Foreskin fibroblast (primary cell): ENCODE measurements at places on chromosomes 1 and 21.
A peak's percentile ranks its signal among the peaks of the same experiment; 100 is the strongest.

GRCh38 chr1:54110996-54111395 lies 41.8 kb downstream of the CDCP2 start:
- no peak for DNase-seq

GRCh38 chr1:246550402-246550801 lies 15.7 kb downstream of the TFB2M start:
- no peak for DNase-seq

DNA sequence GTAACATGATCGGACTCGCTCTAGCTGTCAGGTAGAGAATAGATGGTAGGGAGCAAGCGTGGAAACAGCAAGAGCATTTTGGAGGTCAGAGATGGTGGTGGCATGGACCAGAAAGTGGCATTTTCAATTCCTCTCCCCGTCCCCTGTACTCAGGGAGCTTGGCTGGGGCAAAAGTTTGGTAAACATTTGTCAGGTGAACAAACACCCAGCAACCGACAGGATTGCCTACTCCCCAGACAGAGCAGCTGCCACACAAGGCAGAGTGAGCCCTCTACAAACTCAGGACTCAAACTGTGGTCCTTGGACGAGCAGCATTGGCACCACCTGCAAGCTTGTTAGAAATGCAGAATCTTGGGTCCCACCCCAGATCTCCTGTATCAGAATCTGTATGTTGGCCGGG lies 14.3 kb downstream of the PTAFR start:
- no peak for DNase-seq

GRCh38 chr1:109996476-109996875 lies 11.9 kb downstream of the AHCYL1 start:
- DNase-seq = peak; percentile 57

GRCh38 chr1:223706077-223706973 lies 6.0 kb upstream of the CAPN2 start:
- DNase-seq = peak; percentile 96

- no peak for DNase-seq
These were observed 142.1 kb upstream of the IPO9 start for GRCh38 chr1:201686714-201687455.

DNA sequence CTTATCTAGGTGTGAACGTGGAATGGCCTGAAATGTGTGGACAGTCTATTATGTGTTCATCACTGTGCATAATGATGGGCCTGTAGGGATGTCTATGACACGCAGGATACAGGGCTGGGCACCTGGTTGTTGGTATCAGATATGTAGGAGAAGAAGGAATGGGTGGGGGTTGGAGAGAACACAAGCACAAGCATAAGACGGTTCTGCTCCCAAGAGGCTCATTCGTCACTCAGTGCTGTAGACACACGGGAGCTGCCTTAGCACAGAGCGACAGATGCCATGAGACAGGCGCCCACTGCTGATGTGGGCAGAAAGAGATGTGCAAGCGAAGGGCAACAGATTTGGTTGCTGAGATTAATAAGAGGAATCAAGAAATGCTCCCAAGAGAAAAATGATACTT lies 256.2 kb downstream of the DISC1 start:
- no peak for DNase-seq

DNA sequence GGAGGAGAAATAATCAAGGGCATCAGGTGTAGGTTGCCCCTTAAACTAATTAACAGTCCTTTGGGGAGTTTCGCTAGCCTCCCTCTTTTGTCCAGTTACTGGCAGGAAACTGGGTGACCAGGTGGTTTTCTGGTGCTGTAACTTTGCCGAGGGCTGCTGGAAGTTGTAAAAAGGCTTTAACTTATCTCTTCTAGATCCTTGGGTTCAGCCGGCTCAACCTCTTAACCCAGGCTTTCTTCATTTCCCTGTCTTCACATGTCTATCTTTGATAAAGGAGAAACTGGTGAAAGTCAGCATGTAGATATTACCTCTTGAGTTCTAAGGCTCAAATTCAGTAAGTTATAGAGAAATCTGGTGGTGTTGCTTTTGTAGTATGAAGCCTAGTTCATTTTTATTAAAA lies 289.7 kb upstream of the NRIP1 start:
- DNase-seq = no peak

DNA sequence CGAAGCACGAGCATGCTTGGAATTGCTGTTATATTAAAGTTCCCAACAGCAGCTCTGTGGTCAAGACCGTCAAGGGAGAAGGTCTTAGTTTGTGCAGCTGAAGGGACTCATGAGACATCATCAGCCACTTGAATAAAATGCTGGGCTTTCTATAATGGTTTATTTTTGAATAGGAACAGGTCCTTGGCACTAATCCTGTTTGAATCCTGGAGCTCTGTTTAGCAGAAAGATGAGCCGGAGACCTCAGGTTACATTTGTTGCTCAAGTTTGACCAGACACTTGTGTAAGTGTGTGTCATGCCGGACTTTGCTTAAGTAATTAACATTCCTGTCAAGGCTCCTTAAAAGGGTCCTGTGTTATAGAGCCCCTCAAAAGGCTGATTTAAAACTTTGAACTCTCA lies 186.5 kb downstream of the ROR1 start:
- peak; percentile 35 for DNase-seq

DNA sequence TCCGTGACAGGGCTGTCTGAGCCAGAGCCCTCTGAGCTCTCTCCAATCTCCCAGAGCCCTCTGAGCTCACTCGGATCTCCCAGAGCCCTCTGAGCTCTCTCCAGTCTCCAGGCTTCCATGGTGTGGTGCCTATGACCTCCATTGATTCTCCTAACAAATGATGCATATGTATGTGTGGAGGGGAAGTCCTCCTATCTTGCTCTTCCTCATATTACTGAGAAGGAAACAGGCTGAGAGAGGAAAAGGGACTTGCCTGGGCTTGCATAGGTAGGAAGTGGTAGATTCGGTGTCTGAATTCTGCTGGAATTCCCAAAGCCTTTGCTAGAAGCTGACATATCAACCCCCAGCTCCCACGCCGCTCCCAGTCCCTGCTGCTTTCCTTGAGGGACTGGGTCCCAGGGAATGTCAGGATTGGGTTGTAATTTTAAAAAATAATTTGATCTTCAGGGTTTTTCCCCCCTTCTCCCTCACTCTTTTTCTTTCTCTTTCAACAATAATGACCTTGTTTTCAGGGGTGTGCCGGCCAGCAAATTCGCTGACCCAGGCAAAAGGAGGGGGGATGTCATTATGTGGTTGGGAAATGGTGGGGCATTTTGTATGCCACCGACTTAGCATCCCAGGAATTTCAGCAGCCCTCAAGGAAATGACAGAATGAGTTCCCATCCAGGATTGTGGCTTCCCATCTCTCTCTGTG lies 42.3 kb upstream of the RUNX3 start:
- DNase-seq = no peak

- no peak for DNase-seq
These were observed 1.7 kb upstream of the HLX start for GRCh38 chr1:220877377-220878095.

DNA sequence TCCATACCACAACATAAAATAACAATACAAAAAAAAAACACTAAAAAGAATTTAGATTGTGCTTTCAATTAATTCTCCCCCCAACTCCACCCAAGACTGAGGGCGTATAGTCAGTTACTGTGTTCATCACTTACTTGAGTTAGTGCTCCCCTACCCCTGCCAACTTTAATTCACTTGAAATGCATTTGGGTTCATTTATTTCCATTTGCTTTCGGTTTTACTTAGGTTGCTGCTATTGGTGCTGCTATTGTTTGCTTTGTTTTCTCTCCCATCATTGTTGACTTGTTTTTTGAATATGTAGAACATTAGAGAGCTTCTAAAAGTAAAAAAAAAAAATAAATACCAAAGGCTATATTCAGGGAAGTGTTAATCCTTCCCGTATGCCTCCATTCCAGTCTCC lies 10.7 kb upstream of the CYYR1 start:
- DNase-seq = no peak

DNA sequence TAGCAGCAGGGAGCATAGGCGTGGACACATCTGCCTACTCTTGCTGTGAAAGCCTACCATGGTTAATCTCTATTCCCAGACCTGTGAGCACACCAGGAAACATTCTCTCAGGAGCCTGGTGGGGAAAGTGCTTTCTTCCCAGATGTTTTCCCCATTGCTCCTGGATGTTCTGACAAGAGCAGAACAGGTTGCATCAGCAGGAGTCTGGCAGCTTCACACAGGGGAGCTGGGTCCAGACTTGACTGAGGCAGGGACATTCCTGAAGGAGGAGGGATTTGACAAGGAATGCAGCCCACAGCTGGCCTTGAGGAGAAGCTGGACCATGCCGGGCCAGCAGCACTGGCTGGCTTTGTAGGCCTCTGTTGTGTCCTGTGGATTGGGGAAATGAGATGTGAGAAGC lies 21.0 kb upstream of the ARTN start:
- peak; percentile 36 for DNase-seq

DNA sequence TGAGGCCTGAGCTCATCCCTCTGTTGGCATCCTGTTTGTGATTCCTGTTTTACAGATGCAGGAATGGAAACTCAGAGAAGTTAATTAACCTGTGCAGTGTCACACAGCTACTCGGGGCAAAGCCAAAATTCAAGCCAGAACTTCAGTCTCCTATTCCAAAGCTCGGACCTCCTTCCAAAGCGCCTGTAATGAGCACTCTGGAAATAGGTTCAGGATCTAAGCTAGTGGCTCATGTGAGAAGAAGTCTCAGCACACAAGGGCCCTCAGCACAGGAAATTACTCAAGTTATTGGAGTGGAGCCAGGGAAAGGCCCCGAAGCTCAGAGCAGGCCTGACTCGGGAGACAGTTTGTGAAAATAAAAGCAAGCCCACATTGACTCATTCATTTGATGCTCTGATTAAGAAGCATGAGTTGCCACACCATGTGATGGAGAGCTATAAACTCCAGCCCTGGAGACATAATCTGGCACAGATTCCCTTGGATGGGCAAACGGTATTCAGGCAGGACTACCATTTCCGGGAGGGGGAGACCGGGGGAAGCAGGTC lies 50.6 kb upstream of the LYST start:
- DNase-seq = peak; percentile 99

DNA sequence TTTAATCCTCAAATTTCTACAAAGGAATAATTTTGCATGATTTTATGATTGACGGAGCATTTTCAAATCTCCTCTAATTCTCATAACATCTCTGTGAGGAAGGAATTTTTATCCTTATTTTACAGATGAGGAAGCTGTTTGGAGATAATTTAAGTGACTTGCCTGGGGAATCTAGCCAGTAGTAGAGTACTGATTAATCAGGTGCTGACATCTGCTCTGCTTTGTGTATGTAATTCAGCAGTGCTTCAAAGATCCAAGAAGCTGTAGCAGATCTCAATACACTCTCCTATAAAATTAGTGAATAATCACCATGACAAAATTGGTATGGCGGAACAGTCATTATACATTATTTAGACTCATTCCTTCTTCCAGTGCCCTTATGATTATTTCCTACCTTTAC lies 46.0 kb downstream of the DPH5 start:
- DNase-seq = no peak

DNA sequence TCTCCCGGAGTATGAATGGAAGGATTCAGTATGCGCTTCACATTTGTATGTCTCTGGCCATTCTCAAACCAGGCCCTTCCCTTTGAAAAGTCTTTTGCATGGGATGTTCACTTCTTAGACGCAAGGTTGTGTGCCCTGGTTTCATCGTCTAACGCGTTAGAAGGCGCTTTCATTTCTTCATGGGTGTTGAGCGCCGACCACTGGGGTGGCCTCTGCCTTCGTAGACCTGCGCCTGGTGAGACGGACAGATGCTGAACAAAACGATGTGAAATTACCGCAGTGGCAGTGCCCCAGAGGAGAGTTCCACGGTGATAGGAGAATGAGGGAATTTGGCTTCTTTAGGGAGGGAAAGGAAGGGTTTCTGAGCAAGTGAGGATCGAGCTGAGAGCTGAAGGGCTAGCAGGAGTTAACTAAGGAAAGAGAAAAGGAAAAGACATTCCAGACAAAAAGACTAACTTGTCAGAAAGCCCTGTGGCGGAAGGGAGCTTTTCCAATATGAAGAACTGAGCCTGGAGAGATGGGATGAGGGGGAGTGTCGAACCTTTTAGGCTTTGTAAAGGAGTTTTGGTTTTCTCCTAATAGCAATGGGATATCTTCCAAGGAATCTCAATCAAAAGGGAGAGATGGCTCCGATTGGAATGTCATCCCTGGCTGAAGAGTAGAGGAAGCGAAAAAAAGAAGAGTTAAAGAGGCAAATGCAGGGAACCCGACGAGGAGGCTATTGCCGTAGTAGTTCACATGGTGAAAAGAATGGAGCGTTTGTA lies 951 bp downstream of the GGPS1 start:
- peak; percentile 33 for DNase-seq

DNA sequence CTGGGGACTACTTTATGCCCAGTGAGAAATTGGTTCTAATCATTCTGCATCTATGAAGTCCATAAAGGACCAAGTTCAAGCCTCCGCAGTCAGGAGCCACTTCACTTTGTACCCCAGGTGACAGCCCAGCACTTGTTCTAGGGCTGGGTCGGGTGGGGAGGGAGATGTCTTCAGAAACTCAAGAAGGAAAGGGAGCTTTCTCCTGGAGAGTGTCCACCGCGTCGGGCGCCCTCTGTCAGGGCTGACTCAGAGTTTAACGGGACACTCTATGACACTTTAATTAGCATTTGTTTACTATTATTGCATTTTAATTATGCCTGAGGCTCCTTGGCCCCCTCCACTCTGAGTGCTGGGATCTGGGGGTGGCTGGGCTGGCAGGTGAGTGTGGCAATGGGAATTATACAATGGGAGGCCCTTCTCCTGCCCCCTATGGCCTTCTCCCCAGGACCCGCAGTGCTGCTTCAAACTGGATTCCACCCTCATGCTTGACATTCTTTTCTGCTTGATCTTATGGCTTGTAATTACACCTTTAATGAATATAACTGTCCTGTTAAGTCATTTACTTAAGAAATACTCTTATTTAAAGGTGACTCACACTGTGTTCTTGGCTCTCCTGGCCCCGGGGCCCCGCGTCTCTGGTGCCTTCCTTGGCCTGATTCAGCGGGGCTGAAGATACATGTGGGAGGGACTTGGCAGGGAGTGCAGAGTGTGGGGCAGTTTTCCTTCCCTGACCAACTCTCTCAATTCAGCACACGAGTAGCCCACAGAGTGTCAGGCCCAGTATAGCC lies 136.6 kb downstream of the PLXNA2 start:
- DNase-seq = peak; percentile 83

GRCh38 chr1:8345621-8346415 lies 27.9 kb downstream of the SLC45A1 start:
- no peak for DNase-seq
